Neural progenitor cell (in vitro differentiated cells): ENCODE measurements at places on chromosomes 16 and 17. TPM values are rescaled to one million over a fixed set of nuclear protein-coding genes. Genes with fewer than 3 reads are reported as not detected.

- peaks cover 26% of the 10 kb centered on the region for H3K4me1 ChIP-seq
- no peak overlapping the region for H3K4me3 ChIP-seq
- no peak for DNase-seq
- H3K27me3 ChIP-seq = no peaks in the 10 kb centered on the region
- no peak overlapping the region for H3K27ac ChIP-seq
Measured at GRCh38 chr17:73592079-73592415, 52.2 kb downstream of the SDK2 start.

RAD51C gene
- total RNA-seq = 30.2 and 67.6 TPM in 2 replicates

- H3K4me3 ChIP-seq = no peak overlapping the region
- peak; percentile 59 for DNase-seq
- H3K36me3 ChIP-seq = no peaks in the 10 kb centered on the region
- no peaks in the 10 kb centered on the region for H3K27me3 ChIP-seq
- no peaks in the 10 kb centered on the region for H3K4me1 ChIP-seq
Measured at GRCh38 chr17:51487947-51488346, 227.6 kb downstream of the UTP18 start.

- no peaks in the 10 kb centered on the region for H3K4me1 ChIP-seq
- H3K36me3 ChIP-seq = no peaks in the 10 kb centered on the region
- peaks cover 85% of the 10 kb centered on the region for H3K27me3 ChIP-seq
- no peak for DNase-seq
Measured at GRCh38 chr16:3193221-3194212, 5.5 kb downstream of the OR1F1 start.
